H9 (cell line): ENCODE measurements at places on chromosomes 16 and 17. TPM values are rescaled to one million over a fixed set of nuclear protein-coding genes. Genes with fewer than 3 reads are reported as not detected.

Gene NHLRC4
- 0.26 and 0.42 TPM in 2 replicates for total RNA-seq

Gene HNF1B
- not detected in 2 replicates for total RNA-seq

Gene ZFP1
- 13.7 and 15.3 TPM in 2 replicates for total RNA-seq

Gene FAM117A
- total RNA-seq, result 21.1 and 21.3 TPM in 2 replicates

Gene BEAN1
- total RNA-seq, result 0.24 TPM in 1 of 2 replicates, not detected in the other

- no peak overlapping the region for H3K4me3 ChIP-seq
- no peak overlapping the region for H3K27ac ChIP-seq
- no peaks in the 10 kb centered on the region for H3K4me1 ChIP-seq
Measured at GRCh38 chr17:64103391-64104364, 26.3 kb downstream of the ERN1 start.

DNA sequence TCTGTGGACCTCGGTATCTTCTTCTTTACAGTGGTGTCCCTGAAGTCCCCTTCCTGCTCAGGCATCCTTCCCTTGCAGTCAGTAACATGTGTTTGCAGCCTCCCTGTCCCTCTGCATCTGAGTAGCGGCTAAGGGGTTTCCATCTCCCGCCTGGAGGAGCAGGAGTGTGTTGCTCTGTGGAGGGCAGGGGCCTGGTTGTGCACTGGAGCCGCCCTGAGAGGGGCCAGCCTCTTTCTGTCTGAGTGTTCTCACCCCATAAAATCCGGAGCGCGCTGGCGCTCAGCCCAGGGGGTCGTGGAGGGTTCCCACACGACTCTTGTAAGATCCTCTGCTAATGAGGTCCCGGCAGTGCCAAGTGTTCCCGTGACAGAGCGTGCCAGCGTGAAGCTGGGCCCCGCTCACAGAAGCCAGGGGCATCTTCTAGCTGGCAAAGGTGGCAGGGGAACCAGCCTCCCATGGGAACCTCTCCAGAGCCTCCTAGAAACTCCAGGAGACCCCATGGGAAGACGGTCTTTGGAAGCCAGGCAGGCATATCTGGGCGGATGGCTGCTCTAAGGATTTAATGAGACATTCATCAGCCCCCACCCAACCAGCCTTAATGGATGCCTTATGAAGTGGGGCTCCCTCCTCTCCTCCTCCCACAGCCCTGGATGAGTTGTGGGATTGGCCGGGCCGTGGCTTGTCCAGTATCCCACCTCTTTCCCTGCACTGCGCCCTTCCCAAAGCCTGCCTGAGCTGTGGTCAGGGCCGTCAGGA lies 91.4 kb upstream of the GSE1 start:
- DNase-seq, result no peak
- H3K27me3 ChIP-seq, result no peaks in the 10 kb centered on the region
- no peak overlapping the region for H3K4me3 ChIP-seq
- H3K36me3 ChIP-seq, result peaks cover 9% of the 10 kb centered on the region; the same call in 1 of the 2 replicates
- H3K27ac ChIP-seq, result no peak overlapping the region
- no peaks in the 10 kb centered on the region; the same call in 1 of the 2 replicates for H3K4me1 ChIP-seq
